Metanephros (tissue), 2 donors: ENCODE measurements at places on chromosomes 11 and 22. TPM values are rescaled to one million over a fixed set of nuclear protein-coding genes. Genes with fewer than 3 reads are reported as not detected.

The CHRM1 gene
- not detected for total RNA-seq

The FXYD2 gene
- 420 TPM for total RNA-seq

The KRTAP5-1 gene
- not detected for total RNA-seq

The OR8G1 gene
- not detected for total RNA-seq

The CHORDC1 gene
- 75.9 TPM for total RNA-seq

The TMEM191B gene
- total RNA-seq: 3.1 TPM

The MS4A7 gene
- 13.0 TPM for total RNA-seq

The PTH gene
- not detected for total RNA-seq

The OR8D4 gene
- not detected for total RNA-seq

The SYTL2 gene
- total RNA-seq: 81.9 TPM

The ACRV1 gene
- not detected for total RNA-seq

The NEAT1 gene
- 148 TPM for total RNA-seq

The FXYD6 gene
- 54.7 TPM for total RNA-seq

The KRTAP5-11 gene
- not detected for total RNA-seq

The APOBEC3A gene
- 2.5 TPM for total RNA-seq

The IL17REL gene
- not detected for total RNA-seq

The KREMEN1 gene
- 41.0 TPM for total RNA-seq

The CLMP gene
- total RNA-seq: 30.9 TPM

The TBX10 gene
- total RNA-seq: not detected

The SERHL2 gene
- 2.7 TPM for total RNA-seq

The MIOX gene
- 5.4 TPM for total RNA-seq

The NXPE4 gene
- total RNA-seq: not detected

The CDC42EP1 gene
- 40.2 TPM for total RNA-seq

The UNC93B1 gene
- 21.7 TPM for total RNA-seq

The VSTM5 gene
- total RNA-seq: 1.9 TPM

The TECTA gene
- 1.5 TPM for total RNA-seq

The OAF gene
- 38.0 TPM for total RNA-seq

The AIFM3 gene
- total RNA-seq: 0.99 TPM

The INSC gene
- total RNA-seq: 0.53 TPM

The PARVA gene
- total RNA-seq: 47.3 TPM

The CCDC134 gene
- 19.0 TPM for total RNA-seq

The GAB4 gene
- total RNA-seq: not detected

The ZNF214 gene
- 7.0 TPM for total RNA-seq

The CDC42EP2 gene
- 15.7 TPM for total RNA-seq

The LARGE1 gene
- 43.6 TPM for total RNA-seq

The AGBL2 gene
- 4.4 TPM for total RNA-seq

The ENTHD1 gene
- not detected for total RNA-seq

The PATE1 gene
- not detected for total RNA-seq

The BDNF gene
- total RNA-seq: 1.3 TPM

The F2 gene
- 0.35 TPM for total RNA-seq

The TMEM86A gene
- total RNA-seq: 5.3 TPM

The TIMP3 gene
- 122 TPM for total RNA-seq

The TRPM5 gene
- total RNA-seq: 1.1 TPM

The NPTXR gene
- 6.9 TPM for total RNA-seq

The OR2AG2 gene
- total RNA-seq: 0.18 TPM

The TTC36 gene
- total RNA-seq: 4.2 TPM

The OR51B5 gene
- 2.3 TPM for total RNA-seq

The ZNF70 gene
- 9.0 TPM for total RNA-seq

The ANGPTL5 gene
- not detected for total RNA-seq

The LUZP2 gene
- 1.5 TPM for total RNA-seq

The GTSE1 gene
- total RNA-seq: 8.6 TPM

The C11orf71 gene
- 12.3 TPM for total RNA-seq

The PGR gene
- 0.12 TPM for total RNA-seq

The EED gene
- total RNA-seq: 23.5 TPM

The THRSP gene
- 2.0 TPM for total RNA-seq

The NELL1 gene
- total RNA-seq: 6.0 TPM
